ENCODE measurements at places on chromosomes 1 and 21. TPM values are rescaled to one million over a fixed set of nuclear protein-coding genes. Genes with fewer than 3 reads are reported as not detected.

GRCh38 chr1:156998301-156998700 is 47.2 kb downstream of the ARHGEF11 start:
- peaks cover 27% of the 10 kb centered on the region for H3K27me3 ChIP-seq
- H3K36me3 ChIP-seq = no peaks in the 10 kb centered on the region
- H3K4me1 ChIP-seq = no peaks in the 10 kb centered on the region
- no peak for DNase-seq
- H3K4me3 ChIP-seq = no peak overlapping the region

GRCh38 chr21:35988416-35989137 is 71.7 kb downstream of the SETD4 start:
- peaks cover 11% of the 10 kb centered on the region for H3K27me3 ChIP-seq
- no peak overlapping the region for H3K4me3 ChIP-seq
- H3K36me3 ChIP-seq = no peaks in the 10 kb centered on the region
- H3K27ac ChIP-seq = no peak overlapping the region
- H3K4me1 ChIP-seq = no peaks in the 10 kb centered on the region

GRCh38 chr1:55503663-55504305 is 288.6 kb upstream of the USP24 start:
- no peak overlapping the region for H3K4me3 ChIP-seq
- no peaks in the 10 kb centered on the region for H3K36me3 ChIP-seq
- DNase-seq = no peak
- no peaks in the 10 kb centered on the region for H3K4me1 ChIP-seq
- H3K27ac ChIP-seq = no peak overlapping the region
- H3K27me3 ChIP-seq = peaks cover 2% of the 10 kb centered on the region

DNA sequence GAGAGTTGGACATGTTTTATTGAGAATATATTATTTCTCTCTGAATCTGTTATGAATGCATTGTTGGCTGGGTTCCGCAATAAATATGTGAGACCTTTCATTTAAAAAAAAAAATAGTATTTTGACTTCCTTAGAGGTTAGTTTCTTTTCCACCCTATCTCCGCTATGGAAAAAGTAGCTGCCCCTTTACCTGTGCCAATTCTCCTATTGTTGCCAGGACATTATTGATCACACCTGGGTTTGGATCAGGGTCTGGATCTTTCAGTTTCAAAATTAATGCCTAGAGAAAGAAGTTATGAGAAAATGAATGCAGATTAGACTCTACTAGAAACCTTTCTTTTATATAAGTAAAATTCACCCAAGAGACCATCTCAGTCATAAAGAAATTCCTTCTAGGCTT is 29.1 kb downstream of the MTOR start:
- H3K36me3 ChIP-seq = peaks cover 71% of the 10 kb centered on the region
- H3K4me1 ChIP-seq = peaks cover 5% of the 10 kb centered on the region
- no peak overlapping the region for H3K4me3 ChIP-seq

- H3K4me1 ChIP-seq = peaks cover 3% of the 10 kb centered on the region
- no peak for DNase-seq
- no peaks in the 10 kb centered on the region for H3K27me3 ChIP-seq
- no peak overlapping the region for H3K4me3 ChIP-seq
- no peaks in the 10 kb centered on the region for H3K36me3 ChIP-seq
- H3K27ac ChIP-seq = no peak overlapping the region
These were observed 15.4 kb upstream of the PHACTR4 start for GRCh38 chr1:28354121-28354520.

DNA sequence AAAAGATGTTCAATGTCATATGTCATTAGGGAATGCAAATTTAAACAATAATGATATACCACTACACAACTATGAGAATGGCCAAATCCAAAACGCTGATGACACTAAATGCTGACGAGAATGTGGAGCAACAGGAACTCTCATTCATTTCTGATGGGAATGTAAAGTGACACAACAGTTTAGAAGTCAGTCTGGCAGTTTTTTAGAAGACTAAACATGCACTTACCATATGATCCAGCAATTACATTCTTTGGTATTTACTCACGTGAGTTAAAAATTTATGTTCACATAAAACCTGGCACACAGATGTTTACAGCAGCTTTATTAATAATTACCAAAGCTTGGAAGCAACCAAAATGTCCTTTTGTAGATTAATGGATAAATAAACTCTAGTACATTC is 110.4 kb upstream of the C1orf21 start:
- H3K27ac ChIP-seq = no peak overlapping the region
- DNase-seq = no peak
- no peaks in the 10 kb centered on the region for H3K4me1 ChIP-seq
- H3K27me3 ChIP-seq = peaks cover 2% of the 10 kb centered on the region
- H3K36me3 ChIP-seq = no peaks in the 10 kb centered on the region
- no peak overlapping the region for H3K4me3 ChIP-seq

- no peak overlapping the region for H3K4me3 ChIP-seq
- H3K27me3 ChIP-seq = peaks cover 2% of the 10 kb centered on the region
- H3K27ac ChIP-seq = no peak overlapping the region
- H3K4me1 ChIP-seq = peaks cover 8% of the 10 kb centered on the region
- H3K36me3 ChIP-seq = no peaks in the 10 kb centered on the region
These were observed 114.4 kb downstream of the CNIH3 start for GRCh38 chr1:224730540-224730939.

GRCh38 chr21:38769191-38769780 is 36.4 kb upstream of the ETS2 start:
- DNase-seq = no peak
- peaks cover 17% of the 10 kb centered on the region for H3K36me3 ChIP-seq
- H3K4me1 ChIP-seq = peaks cover 58% of the 10 kb centered on the region

GRCh38 chr1:117976381-117976780 is 46.8 kb downstream of the WDR3 start:
- H3K4me1 ChIP-seq = no peaks in the 10 kb centered on the region
- H3K27ac ChIP-seq = no peak overlapping the region
- H3K36me3 ChIP-seq = no peaks in the 10 kb centered on the region
- no peak overlapping the region for H3K4me3 ChIP-seq
- peaks cover 11% of the 10 kb centered on the region for H3K27me3 ChIP-seq
- no peak for DNase-seq

DNA sequence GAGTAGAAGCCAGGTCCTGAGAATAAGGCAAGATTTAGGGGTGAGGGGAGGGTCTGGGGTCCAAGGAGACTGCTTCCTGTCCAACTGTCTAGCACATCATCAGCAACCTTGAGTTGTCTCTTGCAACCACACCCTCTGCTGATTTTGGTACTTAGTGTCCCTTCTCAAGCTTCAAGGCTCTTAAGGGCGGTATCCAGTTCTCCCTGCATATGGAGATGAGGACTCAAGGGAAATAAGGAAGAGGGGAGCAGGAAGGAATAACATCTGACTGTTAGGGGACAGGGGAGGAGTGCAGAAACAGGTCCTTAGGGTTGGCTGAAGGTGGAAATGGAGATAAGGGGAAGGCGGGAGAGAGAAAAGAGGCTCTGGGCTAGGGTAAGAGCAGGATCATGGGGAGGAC is 12.3 kb downstream of the MYOG start:
- H3K4me1 ChIP-seq = peaks cover 4% of the 10 kb centered on the region
- no peak for DNase-seq
- peaks cover 15% of the 10 kb centered on the region for H3K36me3 ChIP-seq
- no peak overlapping the region for H3K27ac ChIP-seq

GRCh38 chr1:94595658-94596057 is 54.1 kb upstream of the F3 start:
- H3K4me3 ChIP-seq = no peak overlapping the region
- DNase-seq = no peak
- H3K36me3 ChIP-seq = no peaks in the 10 kb centered on the region
- H3K27me3 ChIP-seq = peaks cover 4% of the 10 kb centered on the region
- H3K27ac ChIP-seq = no peak overlapping the region

DNA sequence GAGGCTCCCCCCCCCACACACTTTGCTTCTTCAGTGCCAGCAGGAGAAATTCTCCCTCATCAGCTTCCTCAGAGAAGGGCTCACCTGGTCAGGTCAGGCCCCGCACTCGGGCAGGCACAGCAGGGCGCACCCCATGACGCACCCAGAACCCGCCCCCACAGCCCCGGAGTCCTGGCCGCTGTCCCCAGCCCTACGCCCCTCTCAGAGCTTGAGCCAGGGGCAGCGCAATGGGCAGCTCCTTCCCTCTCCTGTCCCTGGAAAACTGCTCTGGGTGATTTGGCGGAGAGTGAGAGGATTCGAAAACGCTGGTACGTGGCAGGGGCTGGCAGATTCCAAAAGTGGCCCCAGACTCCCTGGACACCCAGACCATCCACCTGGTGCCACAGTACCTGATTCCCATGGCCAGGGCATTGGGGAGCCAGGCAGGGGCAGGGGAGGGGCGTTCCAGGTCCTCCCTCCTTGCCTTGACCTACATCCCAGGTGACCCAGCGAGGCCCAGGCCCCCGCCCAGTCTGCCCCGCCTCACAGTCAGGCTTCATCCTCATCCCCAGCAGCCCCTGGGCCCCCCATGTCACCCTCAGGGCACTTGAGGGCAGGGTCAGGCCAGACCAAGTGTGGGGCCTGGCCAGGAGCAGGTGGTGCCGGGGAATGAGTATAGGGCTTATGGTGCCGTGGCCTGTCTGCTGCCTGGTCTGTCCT is 23.7 kb downstream of the RRP1 start:
- H3K4me3 ChIP-seq = no peak overlapping the region
- no peaks in the 10 kb centered on the region for H3K27me3 ChIP-seq
- DNase-seq = no peak

DNA sequence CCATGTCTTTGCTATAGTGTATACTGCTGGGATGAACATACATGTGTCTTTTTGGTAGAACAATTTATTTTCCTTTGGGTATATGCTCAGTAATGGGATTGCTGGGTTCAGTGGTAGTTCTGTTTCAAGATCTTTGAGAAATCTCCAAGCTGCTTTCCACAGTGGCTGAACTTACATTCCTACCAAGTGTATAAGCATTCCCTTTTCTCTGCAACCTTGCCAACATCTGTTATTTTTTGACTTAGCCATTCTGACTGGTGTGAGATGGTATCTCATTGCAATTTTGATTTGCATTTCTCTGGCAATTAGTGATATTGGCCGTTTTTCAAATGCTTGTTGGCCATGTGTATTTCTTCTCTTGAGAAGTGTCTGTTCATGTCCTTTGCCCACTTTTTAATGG is 37.5 kb upstream of the ANGPTL1 start:
- no peak for DNase-seq
- H3K36me3 ChIP-seq = no peaks in the 10 kb centered on the region
- H3K4me1 ChIP-seq = no peaks in the 10 kb centered on the region
- H3K27me3 ChIP-seq = peaks cover 2% of the 10 kb centered on the region

- no peak for DNase-seq
- no peaks in the 10 kb centered on the region for H3K36me3 ChIP-seq
- H3K27ac ChIP-seq = no peak overlapping the region
- no peak overlapping the region for H3K4me3 ChIP-seq
These were observed 258.3 kb downstream of the MATN1 start for GRCh38 chr1:30465096-30465495.

- no peaks in the 10 kb centered on the region for H3K27me3 ChIP-seq
- no peak for DNase-seq
- no peak overlapping the region for H3K4me3 ChIP-seq
- H3K27ac ChIP-seq = no peak overlapping the region
- no peaks in the 10 kb centered on the region for H3K36me3 ChIP-seq
These were observed 186.3 kb upstream of the BRINP3 start for GRCh38 chr1:190663962-190664361.

DNA sequence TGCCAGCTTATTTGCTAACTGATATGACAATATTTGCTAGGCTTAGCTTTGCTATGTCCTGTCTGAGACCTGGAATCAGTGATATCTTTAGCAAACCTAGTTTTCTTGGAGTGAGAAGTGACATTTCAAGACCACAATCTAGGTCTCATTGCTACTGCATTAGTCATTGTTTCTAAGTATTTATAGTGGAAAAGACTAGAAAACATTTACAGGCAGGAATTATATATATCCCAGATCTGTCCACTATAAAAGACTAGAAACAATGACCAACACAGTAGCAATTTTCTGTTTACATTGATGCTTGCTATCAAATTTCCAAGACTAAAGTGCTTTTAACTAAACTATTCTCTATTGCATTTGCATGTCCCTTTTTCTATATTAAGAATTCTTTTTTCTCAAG is 5.0 kb upstream of the RGS18 start:
- no peaks in the 10 kb centered on the region for H3K4me1 ChIP-seq
- H3K36me3 ChIP-seq = no peaks in the 10 kb centered on the region
- no peak overlapping the region for H3K27ac ChIP-seq
- no peaks in the 10 kb centered on the region for H3K27me3 ChIP-seq

DNA sequence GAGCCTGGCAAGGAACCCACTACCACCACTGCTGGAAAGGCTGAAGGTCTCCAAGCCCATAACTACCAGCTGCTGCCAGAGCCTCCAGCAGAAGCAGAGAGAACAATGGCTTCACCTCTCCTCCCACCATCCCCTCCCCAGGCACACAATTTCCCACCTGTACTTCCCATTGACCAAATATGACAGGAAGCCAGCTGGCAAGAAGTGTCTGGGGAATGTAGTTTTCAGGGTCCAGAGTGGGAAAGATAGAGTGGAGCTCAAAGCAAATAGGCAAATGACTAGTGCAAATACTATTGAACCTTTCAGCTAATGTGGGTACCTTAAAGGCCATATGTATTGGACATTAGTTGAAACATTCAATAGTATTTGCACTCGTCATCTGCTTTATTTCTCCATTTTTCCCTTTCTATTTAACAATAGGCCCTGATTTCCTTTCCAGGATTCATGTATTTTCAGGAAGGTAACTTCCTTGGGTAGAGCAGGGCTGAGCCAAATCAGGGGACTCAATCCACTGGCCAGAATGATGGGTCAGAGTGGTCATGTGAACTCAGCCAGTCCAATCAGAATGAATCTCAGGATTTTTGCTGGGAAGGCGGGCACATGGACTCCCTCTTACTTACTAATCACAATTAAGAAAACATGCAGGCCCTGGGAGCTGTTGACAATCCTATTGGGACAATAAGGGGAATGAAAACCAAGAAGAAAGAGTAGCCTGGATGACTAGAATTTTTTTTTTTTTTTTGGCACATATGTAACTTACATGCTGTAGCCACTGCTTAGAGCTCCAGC is 12.1 kb upstream of the NFYC start:
- H3K4me3 ChIP-seq = no peak overlapping the region
- no peaks in the 10 kb centered on the region for H3K27me3 ChIP-seq
- no peak overlapping the region for H3K27ac ChIP-seq

GRCh38 chr21:26070822-26071425 is 99.6 kb downstream of the APP start:
- H3K4me3 ChIP-seq = peak overlapping the region; percentile 67
- H3K4me1 ChIP-seq = peaks cover 44% of the 10 kb centered on the region
- no peaks in the 10 kb centered on the region for H3K27me3 ChIP-seq
- peak; percentile 27 for DNase-seq
- no peaks in the 10 kb centered on the region for H3K36me3 ChIP-seq

- peaks cover 11% of the 10 kb centered on the region for H3K4me1 ChIP-seq
- peaks cover 37% of the 10 kb centered on the region for H3K27me3 ChIP-seq
- no peak for DNase-seq
- no peak overlapping the region for H3K4me3 ChIP-seq
- no peaks in the 10 kb centered on the region for H3K36me3 ChIP-seq
- no peak overlapping the region for H3K27ac ChIP-seq
These were observed 78.7 kb upstream of the ZNF281 start for GRCh38 chr1:200488375-200489165.

GRCh38 chr1:91501523-91501851 is 836 bp downstream of the CDC7 start:
- peaks cover 19% of the 10 kb centered on the region for H3K36me3 ChIP-seq
- H3K27ac ChIP-seq = no peak overlapping the region
- H3K4me3 ChIP-seq = no peak overlapping the region
- no peak for DNase-seq
- H3K27me3 ChIP-seq = no peaks in the 10 kb centered on the region

B3GALT2 gene
- not detected for total RNA-seq

KCNN3 gene
- total RNA-seq = 0.39 TPM

LCE2B gene
- total RNA-seq = not detected

CFHR5 gene
- not detected for total RNA-seq

ZNF124 gene
- total RNA-seq = 14.0 TPM

CATSPERE gene
- total RNA-seq = 0.25 TPM

TNFRSF1B gene
- total RNA-seq = 153 TPM

NASP gene
- total RNA-seq = 265 TPM
